Right atrium auricular region (tissue), 2 donors: ENCODE measurements at places on chromosomes 2 and 18. TPM values are rescaled to one million over a fixed set of nuclear protein-coding genes. Genes with fewer than 3 reads are reported as not detected.

Gene MAP3K19
- not detected for total RNA-seq

Gene VSNL1
- total RNA-seq = 30.2 TPM

Gene ACVR1C
- 0.67 TPM for total RNA-seq

Gene CHPF
- 228 TPM for total RNA-seq

Gene PLGLB1
- total RNA-seq = not detected

Gene XDH
- total RNA-seq = not detected

Gene LONRF2
- 11.3 TPM for total RNA-seq

Gene RNMT
- total RNA-seq = 22.2 TPM
